ENCODE measurements at places on chromosomes 7 and 10.

DNA sequence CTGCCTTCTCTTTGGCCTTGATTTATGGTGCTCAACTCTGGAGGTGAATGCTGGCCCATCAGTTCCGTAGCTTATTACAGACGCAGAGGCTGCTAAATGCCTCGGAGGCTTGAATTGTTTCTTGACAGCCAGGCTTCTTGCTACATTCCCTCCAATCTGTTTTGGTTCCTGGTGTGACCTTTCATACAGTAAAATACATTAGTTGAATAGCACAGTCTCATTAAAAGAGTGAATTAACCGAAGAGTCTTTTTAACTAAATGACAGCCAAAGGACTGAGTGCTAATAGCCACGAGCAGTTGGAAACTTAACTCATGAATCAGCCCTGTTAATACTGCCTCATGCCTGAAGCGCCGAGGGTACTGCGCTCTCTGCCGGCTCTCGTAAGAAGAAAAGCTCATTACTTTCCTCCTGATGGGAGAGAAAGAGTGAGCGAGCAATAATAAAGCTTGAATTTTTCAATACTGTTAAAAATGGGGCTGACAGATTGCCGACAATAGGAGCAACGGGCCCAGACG lies 236.4 kb upstream of the GPR26 start:
- no peak for DNase-seq

- no peak for DNase-seq
Observed at GRCh38 chr7:70143075-70144044, 545.1 kb downstream of the AUTS2 start.

GRCh38 chr10:99740260-99740659 lies 8.2 kb downstream of the CUTC start:
- no peak for DNase-seq

- no peak for DNase-seq
Observed at GRCh38 chr7:134625550-134625949, 21.1 kb upstream of the BPGM start.
